ENCODE measurements at places on chromosomes 5 and 9.
A peak's percentile ranks its signal among the peaks of the same experiment; 100 is the strongest.

DNA sequence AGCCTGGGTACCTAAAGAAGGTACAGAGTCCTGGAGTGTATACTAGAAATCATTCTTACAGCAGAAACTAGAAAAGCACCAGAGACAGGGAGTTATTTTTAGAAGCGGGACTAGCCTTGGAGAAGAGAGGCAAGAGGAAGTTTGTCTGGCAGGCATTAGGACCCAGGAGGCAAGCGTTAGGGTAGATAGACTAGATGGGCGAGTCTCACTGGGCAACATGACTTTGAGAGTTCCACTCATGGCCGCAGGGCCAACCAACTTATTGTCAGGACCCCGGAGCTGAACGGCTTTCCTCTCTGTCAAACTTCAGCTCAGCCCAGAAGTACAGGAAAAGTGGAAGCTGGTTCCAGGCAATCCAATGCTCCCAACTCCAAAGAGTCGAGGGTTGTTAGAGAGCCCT lies 34.1 kb upstream of the NPR3 start:
- DNase-seq = no peak

DNA sequence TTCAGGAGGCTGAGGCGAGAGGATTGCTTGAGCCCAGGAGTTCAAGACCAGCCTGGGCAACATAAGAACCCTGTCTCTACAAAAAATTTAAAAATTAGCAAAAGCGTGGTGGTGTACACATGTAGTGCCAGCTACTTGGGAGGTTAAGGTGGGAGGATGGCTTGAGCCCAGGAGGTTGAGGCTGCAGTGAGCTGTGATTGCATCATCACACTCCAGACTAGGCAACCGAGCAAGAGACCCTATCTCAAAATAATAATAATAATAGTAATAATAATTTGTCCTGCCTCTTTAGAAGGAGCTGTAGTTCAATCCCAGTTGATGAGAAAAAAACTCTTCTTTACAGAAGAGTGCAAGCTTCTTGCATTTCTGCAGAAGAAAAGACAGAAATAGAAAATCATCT lies 10.0 kb upstream of the CD74 start:
- DNase-seq = no peak

DNA sequence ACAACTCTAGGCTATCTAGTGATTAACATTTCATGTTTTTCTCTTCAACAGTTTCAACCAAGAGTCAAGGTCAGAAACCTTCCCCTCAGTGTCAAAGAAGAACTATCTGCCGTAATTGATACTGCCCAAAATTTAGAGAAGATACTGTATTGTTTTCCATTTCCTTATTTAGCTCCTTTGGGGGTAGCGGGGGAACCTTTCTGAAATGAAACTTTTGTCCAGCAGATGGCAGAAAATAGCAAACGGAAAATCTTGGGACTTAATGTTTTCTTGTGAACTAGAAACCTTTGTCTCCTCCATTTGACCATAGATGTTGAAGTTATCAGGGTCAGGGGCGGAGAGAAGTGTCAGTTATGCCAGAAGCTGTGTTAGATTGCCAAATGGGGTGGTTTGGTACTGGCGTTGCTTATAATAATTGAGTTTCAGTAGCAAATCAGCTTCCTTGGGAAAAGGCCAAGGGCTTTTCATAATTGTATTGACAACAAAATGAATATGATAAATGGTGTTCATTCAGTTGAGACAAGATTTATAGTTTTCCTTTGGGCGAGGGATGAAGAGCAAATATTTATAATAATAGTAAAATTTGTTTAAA lies 101.7 kb upstream of the TLX3 start:
- DNase-seq = peak; percentile 39

GRCh38 chr9:6443661-6444060 lies 30.7 kb downstream of the UHRF2 start:
- no peak for DNase-seq

Measured in AML-193 (cell line).